ENCODE measurements at places on chromosomes 5 and 9.
A peak's percentile ranks its signal among the peaks of the same experiment; 100 is the strongest.

- DNase-seq = no peak
These were observed 51.7 kb downstream of the ARHGAP26 start for GRCh38 chr5:142821733-142822487.

GRCh38 chr5:79030663-79031484 is 38.6 kb downstream of the DMGDH start:
- DNase-seq = no peak

DNA sequence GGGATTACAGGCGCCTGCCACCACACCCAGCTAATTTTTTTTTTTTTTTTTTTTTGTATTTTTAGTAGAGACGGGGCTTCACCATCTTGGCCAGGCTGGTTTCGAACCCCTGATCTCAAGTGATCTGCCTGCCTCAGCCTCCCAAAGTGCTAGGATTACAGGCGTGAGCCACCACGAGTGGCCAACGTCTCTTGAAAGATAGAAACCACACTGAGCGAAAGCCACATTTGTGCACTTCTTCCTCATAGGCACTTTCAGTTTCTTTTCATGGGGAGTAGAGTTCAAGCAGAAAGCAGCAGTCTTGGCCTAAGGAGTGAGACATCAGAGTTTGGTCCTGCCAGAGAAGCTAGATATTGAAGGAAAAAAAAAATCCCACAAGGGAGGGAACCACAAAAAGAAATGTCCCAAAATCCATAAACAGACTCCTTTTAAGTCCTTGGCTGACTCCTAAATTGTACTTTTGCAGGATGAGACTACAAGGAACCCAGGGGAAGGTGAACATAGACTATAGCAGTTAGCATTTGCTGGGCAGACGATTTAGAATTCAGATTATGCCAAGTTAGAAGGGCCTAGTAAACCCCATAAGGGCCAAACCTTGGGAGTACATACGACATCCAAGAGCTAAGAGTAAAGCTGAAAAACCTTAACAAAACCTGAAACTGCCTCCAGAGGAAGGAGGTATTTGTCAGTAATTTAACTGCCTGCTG is 43.9 kb upstream of the GLIPR2 start:
- DNase-seq = no peak

DNA sequence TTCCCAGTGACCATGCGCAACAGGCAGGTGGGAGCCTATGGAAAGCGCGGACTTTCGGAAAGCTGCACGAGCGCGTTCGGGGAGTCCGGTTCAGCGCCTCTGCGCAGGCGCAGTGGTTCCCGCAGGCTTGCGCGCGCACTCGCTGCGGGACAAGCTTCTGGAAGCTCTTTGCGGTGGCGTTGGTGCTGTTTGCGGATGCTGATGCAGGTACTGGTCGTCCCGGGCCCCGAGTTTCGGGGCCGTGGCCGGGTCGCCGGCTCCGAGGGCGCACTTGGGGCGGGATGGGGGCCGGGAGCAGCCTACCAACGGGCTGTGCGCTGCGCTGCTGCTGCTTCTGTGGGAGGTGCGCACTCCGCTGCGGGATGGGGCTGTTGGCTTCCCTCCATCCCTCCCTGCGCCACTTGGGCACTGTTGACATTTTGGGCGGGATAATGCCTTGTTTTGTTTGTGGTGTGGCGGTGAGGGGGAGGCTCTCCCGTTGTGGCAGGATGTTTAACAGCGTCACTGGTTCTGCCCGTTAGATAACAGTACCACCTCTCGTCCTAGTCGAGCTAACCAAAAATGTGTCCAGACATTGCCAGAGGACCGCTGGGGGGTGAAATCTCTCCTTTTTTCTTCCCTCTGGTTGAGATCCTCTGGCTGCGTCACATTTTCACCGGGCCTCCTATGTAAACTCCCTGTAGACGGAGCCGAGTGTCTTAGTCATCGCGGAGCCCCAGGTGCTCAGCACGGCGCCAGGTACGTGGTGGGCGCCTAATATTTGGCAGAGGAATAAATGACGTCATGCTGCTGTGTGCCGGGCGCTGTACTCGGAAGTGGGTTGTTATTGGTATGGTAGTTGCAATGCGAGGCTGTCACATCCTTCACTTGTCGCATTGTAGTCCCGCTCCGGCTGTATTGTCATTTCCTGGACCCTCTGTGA is at the start of gene ZNF483:
TSS of gene ZNF483 (plus strand) at position 124 of the 922 bp plus-strand sequence. CDS start 2,217 bp downstream, outside the sequence.
- DNase-seq = peak; percentile 15

DNA sequence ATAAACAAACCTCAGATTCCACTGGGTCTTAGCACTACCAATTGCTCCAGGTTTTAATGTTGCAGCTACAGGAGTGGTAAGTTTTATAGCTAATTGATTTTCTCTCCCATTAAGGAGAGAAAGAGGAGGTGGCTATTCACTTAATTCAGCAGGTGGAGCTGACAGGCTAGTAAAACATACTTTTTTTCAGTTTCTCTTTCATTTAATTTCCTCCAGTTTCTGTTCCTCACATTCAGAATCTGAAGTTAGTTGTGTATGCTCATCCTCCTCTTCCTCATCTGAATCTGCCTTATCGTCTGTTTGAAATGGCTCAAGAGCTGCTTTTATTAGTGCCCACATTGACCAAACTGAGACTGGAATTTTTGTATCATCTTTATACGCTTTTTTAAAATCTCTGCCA is 98.0 kb downstream of the PLPPR1 start:
- no peak for DNase-seq

DNA sequence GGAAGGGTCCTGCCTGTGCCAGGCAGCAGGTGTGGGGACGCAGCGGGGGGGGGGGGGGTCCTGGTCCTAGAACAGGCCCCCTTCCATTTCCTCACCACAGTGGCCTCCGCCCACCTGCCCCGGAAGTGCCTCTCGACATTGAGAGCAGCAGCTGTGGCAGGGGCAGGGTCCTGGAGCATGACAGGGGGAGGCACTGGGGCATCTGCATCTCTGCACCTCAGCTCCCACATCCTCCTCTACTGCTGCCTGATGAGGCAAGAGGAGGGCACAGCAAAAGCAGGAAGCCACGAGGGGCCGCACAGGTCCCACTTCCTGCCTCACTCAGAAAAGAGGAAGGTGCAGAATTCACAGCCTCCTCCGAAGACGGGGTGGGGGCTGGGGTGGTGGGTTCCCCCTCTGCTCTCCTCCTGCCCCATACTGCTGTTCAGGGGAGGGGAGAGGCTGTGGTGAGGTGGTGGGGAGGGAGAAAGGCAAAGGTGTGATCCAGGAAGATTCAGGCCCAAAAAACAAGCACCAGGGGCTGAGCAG is 14.8 kb downstream of the AKNA start:
- DNase-seq = no peak

DNA sequence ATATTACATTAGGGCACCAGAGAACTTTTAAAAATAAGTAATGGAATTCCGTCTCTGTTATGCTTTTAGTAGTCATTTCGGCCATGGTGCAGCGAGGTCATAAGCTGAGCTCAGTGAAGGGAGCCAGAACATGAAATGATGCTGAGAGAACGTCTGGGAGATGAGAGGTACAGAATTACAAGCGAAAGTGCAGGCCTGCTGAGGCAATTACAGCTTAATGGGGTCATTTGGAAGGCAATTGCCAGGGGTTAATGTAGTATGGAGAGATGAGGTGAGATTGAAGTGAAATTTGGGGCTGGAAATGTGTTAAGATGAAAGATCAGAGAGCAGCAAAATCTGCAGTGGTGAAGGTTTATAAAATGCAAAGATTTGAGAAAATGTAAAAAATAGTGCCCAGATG is 96.5 kb downstream of the PBX3 start:
- DNase-seq = no peak

GRCh38 chr5:98880151-98880550 is 48.7 kb downstream of the CHD1 start:
- DNase-seq = no peak

- no peak for DNase-seq
These were observed 44.8 kb upstream of the RNF130 start for GRCh38 chr5:180116077-180116999.

DNA sequence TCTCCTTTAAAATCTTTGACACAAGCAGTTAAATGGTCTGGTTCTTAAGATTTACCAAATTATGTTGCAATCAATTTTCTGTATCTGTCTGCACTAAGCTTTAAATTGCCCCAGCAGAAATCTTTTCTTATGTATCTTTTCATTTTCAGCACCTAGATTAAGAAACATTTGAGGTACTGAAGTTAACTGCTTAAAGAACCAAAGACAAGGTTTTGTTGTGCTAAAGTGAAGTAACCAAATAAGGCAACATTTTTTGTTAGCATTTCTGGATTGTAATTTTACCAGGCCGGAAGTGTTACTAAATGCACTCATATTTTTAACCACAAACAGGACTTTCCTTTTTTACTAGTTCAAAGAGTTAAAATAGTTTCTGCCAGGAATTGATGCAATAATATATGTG is 24.1 kb upstream of the MTAP start:
- DNase-seq = no peak

DNA sequence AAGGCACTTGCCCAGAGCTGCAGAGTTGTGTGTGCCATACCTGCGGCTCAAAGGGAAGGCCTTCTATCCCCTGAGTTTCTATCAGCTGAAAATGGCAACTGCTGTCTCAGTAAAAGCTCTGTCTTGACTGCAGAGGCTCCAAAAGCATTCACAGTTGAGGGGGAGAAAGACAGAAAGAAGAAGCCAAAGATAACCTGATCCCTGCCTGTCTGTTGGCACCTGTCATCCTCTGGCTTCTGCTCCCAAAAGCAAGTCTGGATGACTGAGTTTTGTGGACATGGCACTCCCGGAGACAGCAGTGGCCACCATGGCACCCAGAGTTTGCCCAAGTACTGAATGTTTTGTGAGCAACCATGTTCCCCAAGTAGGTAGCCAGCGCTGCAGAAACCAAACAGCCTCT is 176.6 kb downstream of the NR3C1 start:
- DNase-seq = no peak

DNA sequence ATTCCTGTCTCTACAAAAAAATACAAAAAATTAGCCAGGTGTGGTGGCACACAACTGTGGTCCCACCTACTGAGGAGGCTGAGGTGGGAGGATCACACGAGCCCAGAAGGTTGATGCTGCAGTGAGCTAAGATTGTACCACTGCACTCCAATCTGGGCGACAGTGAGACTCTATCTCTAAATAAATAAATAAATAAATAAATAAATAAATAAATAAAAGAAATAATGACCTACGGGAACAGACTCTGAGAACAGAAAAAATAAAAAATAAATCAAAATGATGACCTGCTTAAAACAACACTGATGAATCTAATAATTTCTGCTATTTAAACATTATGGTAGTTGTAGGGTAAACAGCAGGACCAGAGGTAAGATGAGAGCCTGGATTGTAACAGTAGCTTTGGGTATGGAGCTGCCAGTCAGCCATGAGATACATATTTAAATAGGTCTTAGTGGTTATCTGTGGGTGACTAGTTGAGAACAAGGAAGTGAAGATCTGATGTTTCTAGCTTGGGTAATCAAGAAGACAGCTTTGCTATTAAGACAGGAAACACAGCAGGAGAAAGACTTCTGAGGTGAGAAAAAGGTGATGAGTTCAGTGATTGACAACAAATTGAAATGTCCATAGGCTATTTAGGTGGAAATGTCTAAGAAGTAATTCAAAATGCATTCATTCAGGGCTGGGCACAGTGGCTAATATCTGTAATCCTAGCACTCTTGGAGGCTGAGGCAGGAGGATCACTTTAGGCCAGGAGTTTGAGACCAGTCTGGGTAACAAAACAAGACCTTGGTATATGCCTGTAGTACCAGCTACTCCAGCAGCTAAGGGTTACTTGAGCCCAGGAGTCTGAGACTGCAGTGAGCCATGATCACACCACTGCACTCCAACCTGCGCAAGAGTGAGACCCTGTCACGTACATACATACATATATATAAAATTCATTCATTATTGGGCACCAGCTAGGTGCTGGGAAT is 11.0 kb downstream of the RNF145 start:
- DNase-seq = no peak

- no peak for DNase-seq
These were observed 40.8 kb upstream of the SPATA31C2 start for GRCh38 chr9:88179062-88179521.

DNA sequence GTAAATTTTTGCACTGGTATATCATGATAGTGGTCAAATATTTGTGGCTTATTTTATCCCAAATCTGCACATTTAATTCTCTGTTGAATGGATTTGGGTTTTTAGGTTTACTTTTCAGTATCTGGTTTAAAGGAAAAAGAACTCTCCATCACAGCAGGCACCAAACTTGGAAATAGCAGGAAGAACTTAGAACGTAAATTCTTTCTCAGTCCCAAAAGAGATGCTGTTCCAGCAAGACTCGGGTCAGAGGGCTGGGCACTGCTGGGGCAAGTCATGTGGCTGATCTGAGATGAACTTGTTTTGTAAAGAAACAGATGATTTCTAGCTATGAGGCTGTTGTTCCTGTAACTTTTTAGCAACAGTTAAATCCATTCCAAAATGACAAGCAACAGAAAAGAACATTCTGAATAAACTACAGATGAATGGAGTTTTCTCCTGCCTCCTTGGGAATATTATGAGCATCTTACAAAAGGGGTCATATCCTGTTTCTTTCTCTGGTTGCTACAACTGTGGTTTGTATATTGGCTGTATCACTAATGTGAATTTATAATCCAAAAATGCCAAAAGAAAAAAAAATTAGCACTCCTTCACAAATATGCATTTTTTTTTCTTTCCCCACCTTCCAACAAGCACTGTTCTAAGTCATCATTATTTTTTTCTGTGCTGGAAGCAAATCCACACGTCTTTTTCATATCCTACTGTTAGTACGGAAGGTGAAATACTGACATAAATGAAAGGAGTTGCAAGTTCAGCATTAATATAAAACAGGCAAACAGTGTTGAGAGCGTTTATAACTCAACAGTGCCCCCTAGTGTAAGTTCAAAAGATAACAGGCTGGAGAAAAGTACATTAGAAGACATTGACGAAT is 31.1 kb downstream of the OR2K2 start:
- DNase-seq = peak; percentile 35

All from NCI-H1694 (cell line).